CD14-positive monocyte (primary cell): ENCODE measurements at places on chromosomes 7 and 10. TPM values are rescaled to one million over a fixed set of nuclear protein-coding genes. Genes with fewer than 3 reads are reported as not detected.
A peak's percentile ranks its signal among the peaks of the same experiment; 100 is the strongest.

- peak overlapping the region; percentile 99 for H3K4me3 ChIP-seq
- H3K4me1 ChIP-seq: peaks cover 25% of the 10 kb centered on the region
- peaks cover 52% of the 10 kb centered on the region for H3K36me3 ChIP-seq
Observed at GRCh38 chr7:99497766-99498545, 2.1 kb downstream of the ZNF394 start.

GRCh38 chr10:110067960-110068770 lies 60.4 kb downstream of the ADD3 start:
- no peak overlapping the region for H3K4me3 ChIP-seq
- peak overlapping the region; percentile 74 for H3K27ac ChIP-seq
- H3K27me3 ChIP-seq: no peaks in the 10 kb centered on the region
- peak; percentile 31 for DNase-seq

DNA sequence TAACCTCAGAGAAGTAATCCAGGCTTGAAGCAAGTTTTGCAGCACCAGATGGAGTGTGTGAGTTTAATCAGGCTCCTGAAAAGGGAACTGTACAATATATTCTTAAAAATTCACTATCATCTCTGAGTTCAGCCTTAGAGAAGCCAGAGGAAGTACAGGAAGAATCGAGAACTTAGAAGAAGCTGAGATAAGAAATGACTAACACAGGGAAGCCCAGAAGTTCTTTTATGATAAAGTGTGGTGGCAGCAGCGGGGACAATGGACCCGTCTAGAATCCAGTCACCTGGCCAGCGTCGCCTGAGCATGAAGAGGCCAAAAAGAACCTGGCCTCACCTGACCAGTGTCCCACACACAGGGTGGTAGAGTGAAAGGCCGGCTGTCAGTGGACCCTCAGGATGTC lies 161.0 kb downstream of the USP6NL start:
- no peak for DNase-seq
- H3K27me3 ChIP-seq: no peaks in the 10 kb centered on the region
- H3K27ac ChIP-seq: no peak overlapping the region
- no peaks in the 10 kb centered on the region for H3K4me1 ChIP-seq
- H3K36me3 ChIP-seq: no peaks in the 10 kb centered on the region

DNA sequence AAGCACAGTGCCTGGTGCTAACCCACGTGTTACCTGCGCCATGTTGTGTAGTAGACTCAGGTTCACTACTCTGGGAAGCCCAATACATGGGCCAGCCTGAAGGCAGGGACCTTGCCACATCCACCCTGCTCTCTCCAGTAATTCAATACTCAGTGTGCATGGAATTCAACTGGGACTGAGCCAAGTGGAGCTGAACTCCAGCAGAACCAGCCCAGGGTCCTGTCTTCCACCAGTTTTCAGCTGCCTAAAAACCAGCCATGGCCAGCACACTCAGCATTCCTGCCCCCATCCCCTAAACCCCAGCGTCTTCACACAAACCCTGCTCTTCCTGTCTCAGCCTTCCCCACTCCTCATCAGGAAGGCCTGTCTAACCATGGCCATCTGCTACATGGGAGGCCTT lies 15.4 kb downstream of the FGF8 start:
- DNase-seq: no peak
- no peaks in the 10 kb centered on the region for H3K4me1 ChIP-seq
- no peaks in the 10 kb centered on the region for H3K36me3 ChIP-seq
- no peaks in the 10 kb centered on the region for H3K27me3 ChIP-seq
- no peak overlapping the region for H3K27ac ChIP-seq
- H3K4me3 ChIP-seq: no peak overlapping the region

Gene ITGB8
- polyA plus RNA-seq: 0.28 TPM

DNA sequence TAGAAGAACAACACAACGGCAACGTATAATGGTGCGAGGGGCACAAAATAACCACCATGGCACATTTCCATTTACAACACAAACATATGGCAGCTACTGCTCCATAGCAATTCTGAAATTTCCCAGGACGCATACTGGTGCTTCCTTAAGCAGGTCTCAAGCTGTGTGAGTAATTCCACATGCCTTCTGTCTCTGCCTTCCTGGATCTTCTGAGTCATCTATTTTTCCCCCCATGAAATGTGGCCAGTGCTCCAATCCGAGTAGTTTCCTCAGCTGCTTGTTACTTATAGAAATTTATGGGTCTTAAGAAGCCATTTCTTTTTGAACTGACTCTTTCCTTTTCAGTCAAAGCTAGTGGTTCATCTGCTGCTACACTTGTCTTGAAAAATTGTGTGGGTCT lies 256.6 kb upstream of the KLF6 start:
- peaks cover 16% of the 10 kb centered on the region for H3K4me1 ChIP-seq
- no peak for DNase-seq
- H3K27ac ChIP-seq: no peak overlapping the region
- H3K27me3 ChIP-seq: no peaks in the 10 kb centered on the region
- no peaks in the 10 kb centered on the region for H3K36me3 ChIP-seq

- no peaks in the 10 kb centered on the region for H3K27me3 ChIP-seq
- no peaks in the 10 kb centered on the region for H3K4me1 ChIP-seq
- H3K27ac ChIP-seq: no peak overlapping the region
- H3K36me3 ChIP-seq: peaks cover 87% of the 10 kb centered on the region
Observed at GRCh38 chr7:139634087-139634486, 110.6 kb downstream of the CLEC2L start.

GRCh38 chr7:146875981-146876380 lies 759.4 kb downstream of the CNTNAP2 start:
- H3K36me3 ChIP-seq: no peaks in the 10 kb centered on the region
- no peak overlapping the region for H3K27ac ChIP-seq
- H3K4me1 ChIP-seq: no peaks in the 10 kb centered on the region
- DNase-seq: no peak
- no peak overlapping the region for H3K4me3 ChIP-seq

GRCh38 chr10:51786684-51787035 lies 87.3 kb upstream of the CSTF2T start:
- H3K27ac ChIP-seq: no peak overlapping the region
- no peak overlapping the region for H3K4me3 ChIP-seq
- no peaks in the 10 kb centered on the region for H3K4me1 ChIP-seq
- no peaks in the 10 kb centered on the region for H3K36me3 ChIP-seq
- DNase-seq: no peak

DNA sequence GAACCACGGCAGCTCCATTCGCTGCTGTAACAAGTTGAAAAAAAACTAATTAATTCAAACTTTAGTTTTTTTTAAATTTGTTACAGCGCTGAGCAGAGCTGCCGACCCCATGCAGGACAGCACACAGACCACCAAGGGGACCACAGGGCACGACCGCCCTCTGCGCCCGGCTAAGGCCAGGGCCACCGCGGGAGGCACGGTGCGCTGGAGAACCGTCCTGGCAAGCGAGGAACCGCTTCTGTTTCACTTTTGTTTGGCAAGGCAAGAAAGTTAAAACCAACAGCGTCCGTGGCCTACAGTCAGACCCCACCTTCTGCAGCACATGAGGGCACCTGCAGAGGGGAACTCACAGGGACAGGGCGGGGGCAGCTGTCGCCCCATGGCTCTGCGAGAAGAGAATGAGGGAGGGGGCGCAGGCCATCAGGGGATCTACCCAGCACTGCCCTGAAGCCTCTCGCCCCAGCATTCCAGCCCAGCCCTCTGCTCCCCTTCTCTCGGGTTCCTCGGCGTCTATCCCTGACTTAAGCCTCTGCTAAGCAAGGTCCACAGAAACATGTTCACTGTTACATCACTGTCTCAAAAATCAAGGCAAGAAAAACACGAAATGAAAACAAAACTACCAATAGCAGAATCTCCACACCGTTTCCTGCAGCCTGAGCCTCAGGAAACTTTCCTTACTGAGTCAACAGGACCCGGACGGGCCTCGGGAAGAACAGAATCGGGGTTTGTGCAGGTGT lies 204.4 kb downstream of the DIP2C start:
- peak overlapping the region; percentile 58 for H3K27ac ChIP-seq
- H3K36me3 ChIP-seq: no peaks in the 10 kb centered on the region
- no peak for DNase-seq
- H3K4me1 ChIP-seq: no peaks in the 10 kb centered on the region
- no peaks in the 10 kb centered on the region for H3K27me3 ChIP-seq

DNA sequence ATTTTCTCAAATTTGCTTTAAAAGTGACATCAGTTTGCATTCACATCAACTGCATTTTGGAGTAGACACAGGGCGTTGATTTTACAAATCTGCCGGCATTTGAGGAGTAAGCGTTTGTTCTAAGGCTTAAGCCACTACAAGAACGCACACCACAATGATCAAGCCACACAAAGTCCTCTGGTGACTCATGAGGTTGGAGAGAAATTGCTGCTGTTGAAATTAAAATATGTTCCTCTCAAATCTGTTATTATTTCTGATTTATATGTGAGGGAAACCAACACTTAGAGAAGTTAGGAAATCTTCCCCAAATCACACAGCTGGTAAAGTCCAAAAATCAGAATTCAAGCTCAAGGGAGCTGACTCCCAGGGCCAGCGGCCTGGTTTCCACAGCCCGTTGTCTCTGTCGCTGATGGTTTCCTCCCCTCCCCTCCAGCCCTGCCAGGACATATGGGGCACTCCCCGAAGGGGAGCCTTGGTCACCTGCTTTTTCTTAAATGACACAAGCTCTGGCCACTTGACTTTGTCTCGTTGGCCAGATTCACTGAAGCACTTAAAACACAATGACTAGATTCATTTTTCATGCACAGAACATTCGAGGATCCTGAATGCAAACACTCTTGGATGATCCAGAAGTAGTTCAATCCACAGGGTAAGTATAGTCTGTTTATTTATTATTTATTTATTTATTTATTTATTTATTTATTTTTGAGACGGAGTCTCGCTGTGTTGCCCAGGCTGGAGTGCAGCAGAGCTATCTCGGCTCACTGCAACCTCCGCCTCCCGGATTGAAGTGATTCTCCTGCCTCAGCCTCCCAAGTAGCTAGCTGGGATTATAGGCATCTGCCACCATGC lies 29.2 kb upstream of the KLF6 start:
- H3K27me3 ChIP-seq: no peaks in the 10 kb centered on the region
- H3K4me3 ChIP-seq: no peak overlapping the region
- H3K27ac ChIP-seq: no peak overlapping the region
- no peak for DNase-seq

Gene AKR1C2
- polyA plus RNA-seq: not detected

GRCh38 chr10:123035467-123036086 lies 26.8 kb downstream of the ACADSB start:
- H3K27ac ChIP-seq: no peak overlapping the region
- no peaks in the 10 kb centered on the region for H3K36me3 ChIP-seq
- no peaks in the 10 kb centered on the region for H3K27me3 ChIP-seq

DNA sequence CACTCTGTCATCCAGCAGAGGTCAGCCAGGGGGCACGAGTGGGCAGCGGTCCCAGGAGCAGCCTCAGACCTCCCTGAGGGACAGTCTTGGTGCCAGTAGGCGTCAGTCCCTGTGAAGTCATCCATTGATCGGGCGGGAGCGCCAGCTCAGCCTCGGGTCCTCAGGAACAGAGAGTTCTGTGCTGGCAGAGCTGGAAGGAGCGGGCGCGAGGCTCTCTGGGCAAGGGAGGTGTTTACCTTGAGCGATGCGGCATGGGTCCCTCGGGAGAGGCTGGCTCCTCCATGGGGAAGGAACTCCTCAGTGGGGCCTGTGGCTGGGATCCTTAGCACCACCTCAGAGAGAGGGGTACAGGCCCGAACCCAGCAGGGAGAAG lies 101.1 kb upstream of the PPIF start:
- no peak for DNase-seq
- no peaks in the 10 kb centered on the region for H3K27me3 ChIP-seq
- H3K36me3 ChIP-seq: no peaks in the 10 kb centered on the region
- peaks cover 85% of the 10 kb centered on the region for H3K4me1 ChIP-seq
- no peak overlapping the region for H3K4me3 ChIP-seq
- H3K27ac ChIP-seq: peak overlapping the region; percentile 90

DNA sequence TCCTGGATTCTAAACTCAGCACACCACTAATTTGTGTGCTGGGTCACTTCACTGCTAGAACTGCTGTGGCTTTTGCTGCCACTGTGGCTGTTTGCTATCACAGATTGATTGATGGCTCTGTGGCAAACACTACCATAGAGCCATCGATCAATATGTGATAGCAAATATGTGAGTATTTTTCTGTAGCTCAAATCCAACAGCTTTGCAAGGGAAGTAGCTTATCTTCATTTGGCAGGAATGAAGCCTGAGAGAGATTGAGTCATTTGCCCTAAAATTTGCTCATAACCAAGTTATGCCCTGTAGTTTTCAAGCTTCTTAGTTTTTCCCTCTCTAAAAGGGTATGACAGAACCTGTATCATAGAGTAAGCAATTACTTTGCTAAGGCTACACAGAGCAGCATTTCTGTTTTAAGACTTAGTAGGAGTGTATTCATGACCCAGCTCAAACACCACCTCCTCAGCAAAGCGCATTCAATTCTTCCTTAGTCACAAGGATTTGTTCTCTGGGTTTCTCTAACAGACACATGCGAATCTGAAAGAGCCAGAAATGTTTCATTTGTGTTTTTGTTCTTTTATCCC lies 43.1 kb downstream of the MINPP1 start:
- DNase-seq: no peak
- no peak overlapping the region for H3K4me3 ChIP-seq
- no peak overlapping the region for H3K27ac ChIP-seq
- peaks cover 10% of the 10 kb centered on the region for H3K36me3 ChIP-seq
- no peaks in the 10 kb centered on the region for H3K27me3 ChIP-seq
- H3K4me1 ChIP-seq: peaks cover 17% of the 10 kb centered on the region

- no peaks in the 10 kb centered on the region for H3K27me3 ChIP-seq
- no peak for DNase-seq
Observed at GRCh38 chr10:24152270-24152669, 56.7 kb upstream of the KIAA1217 start.

Gene EGFR
- not detected in 2 replicates for polyA plus RNA-seq

Gene KMT2C
- 8.7 and 26.1 TPM in 2 replicates for polyA plus RNA-seq

GRCh38 chr10:22389856-22390589 lies 44.7 kb downstream of the SPAG6 start:
- H3K36me3 ChIP-seq: no peaks in the 10 kb centered on the region
- H3K4me1 ChIP-seq: no peaks in the 10 kb centered on the region
- DNase-seq: no peak
- H3K4me3 ChIP-seq: no peak overlapping the region
- H3K27me3 ChIP-seq: no peaks in the 10 kb centered on the region

DNA sequence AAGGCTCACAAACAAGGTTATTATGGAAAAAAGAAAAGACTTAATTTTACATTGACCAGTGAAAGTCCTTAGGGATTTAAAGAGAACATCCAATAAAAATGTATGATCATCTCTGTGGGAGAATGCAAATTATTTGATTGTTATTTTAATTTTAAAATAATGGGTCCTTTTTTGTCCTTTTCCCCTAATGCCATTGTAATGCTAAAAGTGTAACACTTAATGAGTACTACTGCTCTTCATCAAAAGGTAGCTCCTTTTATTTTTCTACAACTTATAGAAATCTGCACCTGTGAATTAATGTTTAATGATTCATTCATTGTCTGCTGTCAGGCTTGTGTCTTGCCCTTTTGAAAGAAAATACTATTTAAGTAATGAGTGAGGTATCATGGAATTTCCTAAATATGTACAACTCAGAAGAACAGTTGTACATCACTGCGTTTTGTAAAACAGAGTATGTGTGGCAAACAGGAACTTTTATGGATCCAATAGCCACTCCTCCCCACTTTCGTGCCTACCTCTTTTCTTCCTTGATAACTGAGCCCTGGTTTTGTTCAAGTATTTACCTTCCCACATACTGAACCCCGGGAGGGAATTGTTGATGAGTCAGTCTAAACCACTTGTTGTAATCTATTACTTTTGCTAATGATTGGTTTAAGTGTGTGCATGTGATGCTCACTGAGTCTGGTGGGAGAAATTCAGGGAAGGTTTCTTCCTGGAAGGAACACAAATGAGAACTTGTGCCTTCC lies 19.9 kb upstream of the TRUB1 start:
- H3K4me3 ChIP-seq: no peak overlapping the region
- H3K27ac ChIP-seq: no peak overlapping the region
- no peaks in the 10 kb centered on the region for H3K4me1 ChIP-seq
- no peaks in the 10 kb centered on the region for H3K36me3 ChIP-seq

- no peak overlapping the region for H3K27ac ChIP-seq
- no peak for DNase-seq
- peaks cover 41% of the 10 kb centered on the region for H3K27me3 ChIP-seq
- H3K36me3 ChIP-seq: no peaks in the 10 kb centered on the region
Observed at GRCh38 chr7:151251689-151252560, 3.4 kb upstream of the SMARCD3 start.
